Stimulated activated CD4-positive, alpha-beta T cell treated with anti-CD3 and anti-CD28 coated beads, TNF-alpha, amount 100 ng/mL, for 4 hours (primary cell): ENCODE measurements at places on chromosomes 7 and 10.

GRCh38 chr7:79332091-79332490 lies 121.4 kb downstream of the MAGI2 start:
- DNase-seq: no peak

- DNase-seq: no peak
Measured at GRCh38 chr7:2432910-2433712, 29.7 kb downstream of the CHST12 start.

DNA sequence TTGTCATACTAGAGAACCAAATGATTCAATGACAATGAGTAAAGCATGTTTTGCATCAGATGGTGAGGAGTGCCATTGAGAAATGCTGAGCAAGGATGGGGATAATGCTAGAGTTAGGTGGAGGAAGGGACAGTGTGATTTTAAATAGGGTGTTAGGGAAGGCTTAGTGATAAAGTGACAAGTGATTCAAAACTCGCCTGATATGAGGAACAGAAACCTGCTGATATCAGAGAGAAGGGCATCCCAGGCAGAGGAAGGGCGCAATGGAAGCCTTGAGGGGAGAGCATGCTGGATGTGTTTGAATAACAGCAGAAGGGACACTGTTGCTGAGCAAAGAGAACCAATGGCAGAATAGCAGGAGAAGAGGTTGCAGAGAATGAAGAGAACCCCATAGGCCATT lies 196.2 kb downstream of the NRG3 start:
- DNase-seq: no peak

DNA sequence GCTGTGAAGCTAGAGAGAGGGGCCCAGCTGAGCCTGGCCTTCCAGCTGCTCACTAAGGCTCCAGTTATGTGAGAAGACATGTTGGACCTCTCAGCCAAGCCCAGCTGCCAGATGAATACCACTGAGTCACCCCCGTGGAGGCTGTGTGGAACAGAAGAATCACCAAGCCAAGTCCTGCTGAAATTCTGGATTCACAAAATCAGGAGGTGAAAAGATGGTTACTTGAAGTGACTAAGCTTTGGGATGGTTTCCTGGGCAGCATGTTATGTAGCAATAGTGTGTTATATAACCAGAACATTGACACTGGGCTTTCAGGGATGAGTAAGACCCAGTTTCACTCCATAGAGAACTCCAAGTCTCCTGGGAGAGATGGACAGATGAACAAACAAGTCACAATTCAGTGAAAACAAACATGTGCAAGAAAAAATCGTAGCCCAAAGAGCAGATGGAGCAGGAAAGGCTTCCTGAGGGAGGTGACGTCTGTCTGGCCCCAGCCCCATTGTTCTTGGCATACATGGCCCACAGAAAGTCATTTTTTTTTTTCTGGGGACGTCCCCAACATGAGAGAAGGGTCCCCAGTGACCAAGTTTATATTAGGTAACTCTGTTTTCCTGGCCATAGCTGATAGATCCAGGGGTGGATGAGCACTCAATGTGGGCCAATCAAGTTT lies 64.1 kb upstream of the PDZD8 start:
- no peak for DNase-seq

DNA sequence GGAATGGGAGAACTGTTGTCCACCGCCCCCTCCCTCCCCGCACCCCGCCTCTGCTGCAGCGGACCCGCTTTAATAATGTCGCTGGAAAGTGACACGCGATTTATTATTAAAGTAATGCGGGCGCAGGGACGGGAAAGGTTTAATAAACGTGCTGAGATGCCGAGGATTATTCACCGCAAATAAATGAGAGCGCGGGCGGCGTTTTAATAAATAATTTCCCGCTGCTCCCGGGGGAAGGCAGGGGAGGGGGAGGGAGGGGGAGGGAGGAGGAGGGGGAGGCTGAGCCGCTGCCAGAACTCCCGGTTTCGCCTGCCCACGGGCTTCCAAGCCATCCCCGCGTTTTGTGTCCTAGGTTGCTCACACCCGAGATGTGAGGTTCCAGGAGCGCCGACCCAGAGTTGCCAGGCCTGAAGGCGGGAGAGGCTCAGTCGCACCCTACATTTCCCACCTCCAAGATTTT lies 5.1 kb downstream of the KAZALD1 start:
- DNase-seq: no peak

DNA sequence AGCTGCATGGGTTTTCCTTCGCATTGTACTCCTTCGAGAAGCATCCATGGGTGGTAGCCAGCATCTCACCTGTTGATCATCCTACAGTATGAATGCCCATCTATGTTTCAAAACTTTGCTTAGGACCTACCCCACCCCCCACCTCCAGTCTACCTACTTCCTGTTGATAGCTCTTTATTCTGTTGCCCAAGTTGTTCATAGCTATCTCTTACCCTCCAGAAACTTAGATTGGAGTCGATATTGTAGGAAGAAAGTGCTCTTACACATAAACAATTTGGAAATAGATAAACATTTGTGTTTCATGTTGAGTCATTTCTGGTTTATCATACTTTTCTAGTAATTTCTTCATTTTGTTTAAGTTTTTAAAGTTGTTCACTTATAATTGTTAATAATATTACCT lies 90.1 kb downstream of the FAS start:
- no peak for DNase-seq

DNA sequence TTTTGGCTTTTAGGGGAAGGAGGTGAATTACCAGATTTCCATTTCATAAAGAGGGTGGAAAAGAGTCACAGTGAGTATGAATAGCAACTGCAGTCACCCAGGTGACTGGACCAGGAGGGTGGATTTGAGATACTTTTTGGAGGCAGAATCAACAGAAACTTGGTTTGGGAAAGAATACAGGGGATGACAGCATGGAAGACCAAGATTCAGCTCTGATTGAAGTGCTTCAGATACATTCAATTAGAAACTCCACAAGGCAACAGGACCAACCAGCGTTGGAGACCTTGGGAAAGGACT lies 83.0 kb downstream of the SGMS1 start:
- no peak for DNase-seq

DNA sequence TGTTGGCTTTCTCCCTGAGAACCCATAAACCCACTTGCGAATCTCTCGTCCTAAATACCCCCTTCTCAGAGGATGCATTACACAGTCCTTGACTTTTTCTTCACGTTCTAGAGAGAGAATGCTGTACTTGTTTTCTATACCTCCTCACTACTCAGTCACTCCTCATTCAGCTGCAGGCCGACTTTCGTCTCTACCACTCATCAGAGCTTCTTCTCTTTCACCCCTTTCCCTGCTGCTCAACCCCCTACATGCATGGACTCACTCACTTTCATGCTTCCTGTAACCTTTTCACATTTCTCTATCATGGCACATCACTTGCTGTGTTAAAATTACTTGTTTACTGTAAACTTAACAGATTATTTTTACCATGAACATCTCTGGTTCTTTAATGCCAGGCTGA lies 19.8 kb downstream of the MDFIC start:
- DNase-seq: no peak

DNA sequence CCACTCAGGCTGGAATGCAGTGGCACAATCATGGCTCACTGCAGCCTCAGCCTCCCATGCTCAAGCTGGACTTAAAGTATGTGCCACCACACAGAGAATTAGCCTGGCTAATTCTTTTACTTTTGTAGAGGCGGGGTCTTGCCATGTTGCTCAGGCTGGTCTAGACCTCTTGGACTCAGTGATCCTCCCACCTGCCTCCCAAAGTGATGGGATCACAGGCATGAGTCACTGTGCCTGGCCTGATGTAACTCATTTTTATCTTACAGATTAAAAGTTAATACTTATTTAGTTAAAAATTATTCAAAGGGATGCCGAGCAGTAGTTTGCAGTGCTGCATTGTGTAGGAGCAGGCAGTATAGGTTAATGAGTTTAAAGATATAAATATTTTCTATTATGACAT lies 12.6 kb upstream of the PLXDC2 start:
- DNase-seq: no peak

DNA sequence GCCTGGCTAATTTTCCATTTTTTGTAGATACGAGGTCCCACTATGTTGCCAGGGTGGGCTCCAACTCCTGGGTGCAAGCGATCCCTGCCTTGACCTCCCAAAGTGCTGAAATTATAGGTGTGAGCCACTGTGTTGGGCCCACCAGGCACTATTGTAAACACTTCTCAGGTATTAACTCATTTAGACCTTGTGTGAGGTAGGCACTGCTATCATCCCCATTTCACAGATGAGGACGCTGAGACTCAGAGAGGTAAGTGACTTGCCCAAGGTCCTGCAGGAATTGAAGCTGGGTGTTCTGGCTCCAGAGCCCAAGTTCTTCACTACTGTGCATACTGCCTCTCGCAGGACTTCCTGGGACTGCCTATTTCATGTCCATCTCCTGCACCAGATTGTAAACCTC lies 67.1 kb upstream of the SYPL1 start:
- DNase-seq: no peak

GRCh38 chr10:127921753-127922145 lies 14.8 kb downstream of the PTPRE start:
- no peak for DNase-seq

GRCh38 chr7:2785071-2785500 lies 59.0 kb downstream of the GNA12 start:
- no peak for DNase-seq

GRCh38 chr7:26337232-26337865 lies 45.7 kb downstream of the SNX10 start:
- no peak for DNase-seq

DNA sequence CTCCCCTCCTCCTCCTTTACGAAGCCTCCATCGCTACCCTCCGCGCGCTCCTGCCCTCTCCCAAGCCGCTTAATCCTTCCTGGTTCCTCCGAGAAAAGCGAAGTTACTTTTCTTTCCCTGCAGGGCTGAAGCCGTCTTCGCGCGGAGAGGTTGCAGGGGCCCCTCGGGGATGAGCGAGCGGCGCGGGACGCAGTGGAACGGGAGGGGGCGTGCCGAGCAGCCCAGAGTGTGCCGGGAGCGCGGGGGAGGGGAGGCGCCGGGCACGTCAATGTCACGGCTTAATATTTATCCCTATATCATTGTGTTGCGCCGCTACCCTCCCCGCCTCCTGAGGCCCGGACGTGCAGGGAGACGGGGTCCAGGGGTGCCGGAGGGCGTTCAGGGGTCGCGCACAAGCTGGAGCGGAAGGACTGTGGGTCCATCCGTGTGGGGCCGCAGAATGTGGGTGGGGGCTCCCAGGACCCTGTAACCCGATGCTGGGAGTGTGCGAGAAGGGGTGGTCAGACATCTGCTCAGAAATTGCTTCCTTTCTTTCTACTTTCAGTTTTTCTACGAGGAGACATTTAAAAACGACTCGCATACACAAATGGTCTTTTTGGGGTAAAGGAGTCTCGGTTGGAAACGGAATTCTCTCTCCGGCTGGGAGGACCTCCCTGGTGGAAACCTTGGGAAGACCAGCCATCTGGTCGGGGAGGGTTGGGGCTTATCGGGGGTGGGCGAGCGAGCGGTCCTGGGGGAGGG lies 2.4 kb downstream of the CDK6 start:
- peak; percentile 66 for DNase-seq
